ENCODE measurements at places on chromosomes 5 and 9.

GRCh38 chr5:63687854-63688516 is 274.3 kb downstream of the HTR1A start:
- DNase-seq: no peak

- no peak for DNase-seq
Observed at GRCh38 chr5:74651710-74652109, 11.2 kb upstream of the ENC1 start.

- no peak for DNase-seq
Observed at GRCh38 chr5:23977997-23978396, 470.6 kb downstream of the PRDM9 start.

- DNase-seq: no peak
Observed at GRCh38 chr9:489198-490197, 274.8 kb downstream of the DOCK8 start.

DNA sequence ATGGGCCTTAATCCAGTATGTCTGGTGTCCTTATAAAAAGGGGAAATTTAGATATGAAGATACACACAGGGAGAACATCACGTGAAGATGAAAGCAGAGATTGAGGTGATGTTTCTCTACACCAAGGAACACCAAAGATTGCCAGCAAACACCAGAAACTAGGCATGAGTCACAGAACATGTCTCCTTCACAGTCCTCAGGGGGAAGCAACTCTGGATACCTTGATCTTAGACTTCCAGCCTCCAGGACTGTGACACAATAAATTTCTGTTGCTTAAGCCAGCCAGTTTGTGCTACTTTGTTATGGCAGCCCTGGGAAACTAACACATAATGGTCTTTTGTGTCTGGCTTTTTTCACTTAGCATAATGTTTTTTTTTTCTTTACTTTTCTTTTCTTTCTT is 41.2 kb upstream of the STRBP start:
- DNase-seq: no peak
